GM12878 (cell line): ENCODE measurements at places on chromosomes 4 and X. TPM values are rescaled to one million over a fixed set of nuclear protein-coding genes. Genes with fewer than 3 reads are reported as not detected.

- no peak for DNase-seq
- H3K27me3 ChIP-seq: peaks cover 8% of the 10 kb centered on the region
- no peaks in the 10 kb centered on the region for H3K4me1 ChIP-seq
- H3K27ac ChIP-seq: no peak overlapping the region
- H3K36me3 ChIP-seq: no peaks in the 10 kb centered on the region
- H3K4me3 ChIP-seq: no peak overlapping the region
Measured at GRCh38 chr4:165384186-165384585, 5.4 kb downstream of the CPE start.

The DUX4 gene
- total RNA-seq: not detected in 2 replicates

DNA sequence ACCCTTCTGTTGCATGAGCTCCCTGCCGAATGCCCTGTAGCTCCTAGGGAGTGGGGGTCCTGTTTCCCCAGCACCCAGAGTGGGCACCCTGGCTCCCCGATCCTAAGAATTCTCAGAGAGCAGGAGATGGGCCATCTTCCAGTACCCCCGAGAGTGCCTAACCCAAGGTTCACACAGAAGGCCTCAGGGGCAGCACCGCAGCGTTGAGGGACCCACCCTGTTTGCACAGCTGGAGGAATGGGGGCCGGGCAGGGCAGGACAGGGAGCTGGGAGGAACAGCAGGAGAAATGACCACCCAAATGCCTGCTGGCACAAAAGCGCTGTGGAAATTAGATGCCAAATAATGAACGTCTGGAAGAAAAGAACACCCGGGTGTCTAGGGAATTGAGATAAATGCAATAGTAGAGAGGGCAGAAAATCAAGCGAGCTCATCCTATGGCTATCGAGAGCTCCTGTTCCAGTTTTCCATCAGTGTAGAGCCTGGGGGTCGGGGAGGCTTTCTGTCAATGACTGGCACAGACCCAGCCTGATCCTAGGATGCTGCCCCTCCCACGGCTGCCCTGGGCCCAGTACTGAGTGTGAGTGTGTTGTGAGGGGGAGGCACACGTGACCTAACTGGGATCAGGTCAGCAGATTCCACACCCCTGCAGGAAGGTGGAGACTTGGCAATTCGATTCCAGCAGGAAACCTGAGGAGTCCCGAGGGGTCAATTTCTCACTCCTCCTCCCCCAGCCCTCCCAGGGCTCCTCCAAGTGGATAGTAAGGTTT, 25.7 kb downstream of the SEPTIN6 start:
- 0 out of 2 replicates have a peak, but pooled peaks cover 7% of the 10 kb centered on the region for H3K36me3 ChIP-seq
- peaks cover 25% of the 10 kb centered on the region for H3K4me1 ChIP-seq
- no peak overlapping the region for H3K4me3 ChIP-seq
- no peaks in the 10 kb centered on the region for H3K27me3 ChIP-seq
- no peak for DNase-seq

The LRRC66 gene
- total RNA-seq: 0.11 and 0.13 TPM in 2 replicates

GRCh38 chrX:12954981-12955380, 19.9 kb upstream of the TMSB4X start:
- H3K36me3 ChIP-seq: no peaks in the 10 kb centered on the region
- no peak for DNase-seq
- H3K27me3 ChIP-seq: no peaks in the 10 kb centered on the region

GRCh38 chr4:3871181-3871852, 105.1 kb downstream of the ADRA2C start:
- no peak overlapping the region for H3K27ac ChIP-seq
- H3K4me3 ChIP-seq: no peak overlapping the region
- H3K36me3 ChIP-seq: no peaks in the 10 kb centered on the region
- no peak for DNase-seq

- no peak for DNase-seq
- H3K36me3 ChIP-seq: no peaks in the 10 kb centered on the region
- no peaks in the 10 kb centered on the region for H3K4me1 ChIP-seq
- no peaks in the 10 kb centered on the region for H3K27me3 ChIP-seq
- no peak overlapping the region for H3K4me3 ChIP-seq
Measured at GRCh38 chr4:182560358-182560757, 317.2 kb downstream of the TENM3 start.

- DNase-seq: no peak
- H3K27ac ChIP-seq: no peak overlapping the region
- peaks cover 14% of the 10 kb centered on the region; the same call in 1 of the 2 replicates for H3K36me3 ChIP-seq
- H3K4me1 ChIP-seq: no peaks in the 10 kb centered on the region
- H3K4me3 ChIP-seq: no peak overlapping the region
Measured at GRCh38 chr4:55884093-55884850, 30.8 kb downstream of the EXOC1 start.

GRCh38 chrX:7759830-7760229, 83.1 kb upstream of the VCX start:
- no peaks in the 10 kb centered on the region for H3K4me1 ChIP-seq
- H3K36me3 ChIP-seq: no peaks in the 10 kb centered on the region
- DNase-seq: no peak
- no peaks in the 10 kb centered on the region for H3K27me3 ChIP-seq

The CACNA1F gene
- total RNA-seq: 0.05 TPM in 2 replicates

DNA sequence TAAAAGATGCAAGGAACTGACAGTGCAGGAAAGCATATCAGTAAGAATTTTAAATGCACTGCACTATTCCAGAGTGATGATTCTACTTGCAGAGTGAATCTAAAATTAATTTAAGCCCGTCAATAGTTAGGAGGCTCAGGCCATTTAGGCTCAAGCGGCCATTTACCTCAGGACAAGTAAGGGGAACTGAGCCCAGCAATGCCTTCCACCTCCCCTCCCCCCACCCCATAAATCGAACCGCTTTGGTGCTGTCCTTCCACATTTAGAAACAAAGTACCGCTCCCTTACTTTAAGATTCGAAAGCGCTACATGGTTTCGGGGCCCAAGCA, 665 bp downstream of the RBM41 start:
- H3K4me1 ChIP-seq: no peaks in the 10 kb centered on the region

DNA sequence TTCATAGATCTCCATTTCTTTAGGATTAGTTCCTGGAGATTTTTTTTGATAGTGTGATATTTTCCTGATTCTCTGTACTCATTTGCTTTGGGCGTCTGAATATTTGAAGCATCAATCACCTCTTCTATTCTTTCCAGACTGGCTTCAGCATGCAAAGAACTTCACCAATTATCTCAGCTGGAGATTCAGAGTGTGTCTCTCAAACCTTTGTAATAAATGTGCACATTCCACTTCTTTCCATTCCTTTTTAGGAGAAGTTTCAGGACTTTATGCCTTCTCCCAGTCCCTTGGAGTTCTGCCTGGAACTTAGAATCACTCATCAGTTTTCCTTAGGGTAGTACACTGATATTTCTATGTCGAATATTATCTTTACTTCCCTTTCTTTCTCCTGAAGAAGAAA, 334.8 kb downstream of the TEX13C start:
- no peak overlapping the region for H3K4me3 ChIP-seq
- H3K27ac ChIP-seq: no peak overlapping the region
- DNase-seq: no peak

DNA sequence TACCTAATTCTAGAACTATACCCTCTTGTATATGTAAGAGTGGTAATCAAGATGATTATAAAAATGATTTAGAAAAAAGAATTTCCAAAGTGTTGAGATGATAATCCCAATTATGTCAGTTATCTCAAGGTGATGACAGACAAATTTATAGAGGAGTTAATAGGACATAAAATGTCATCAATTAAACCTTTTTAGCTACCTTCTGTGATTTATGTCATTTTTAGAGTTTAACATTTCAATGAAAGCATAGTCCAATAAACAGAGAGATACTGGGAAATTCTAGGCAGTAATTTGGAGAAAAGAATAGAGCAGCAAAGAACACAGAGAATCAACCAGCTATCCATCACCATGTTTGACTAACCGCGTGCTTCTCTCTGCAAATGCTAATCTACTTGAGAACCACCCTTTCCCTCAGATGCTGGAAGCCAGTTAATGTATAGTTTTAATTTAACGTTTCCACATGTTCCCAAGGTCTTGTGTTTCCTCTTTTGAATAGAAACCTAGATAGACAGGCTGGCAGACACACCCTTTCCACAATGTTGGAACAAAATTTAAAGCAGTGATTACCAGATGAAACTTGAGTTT, 433.1 kb upstream of the FAM241A start:
- no peak overlapping the region for H3K27ac ChIP-seq
- no peak for DNase-seq
- H3K27me3 ChIP-seq: no peaks in the 10 kb centered on the region
- H3K36me3 ChIP-seq: no peaks in the 10 kb centered on the region

The PRSS48 gene
- total RNA-seq: not detected in 2 replicates

- H3K27me3 ChIP-seq: no peaks in the 10 kb centered on the region
- H3K4me3 ChIP-seq: no peak overlapping the region
- H3K4me1 ChIP-seq: no peaks in the 10 kb centered on the region
- H3K27ac ChIP-seq: no peak overlapping the region
- H3K36me3 ChIP-seq: no peaks in the 10 kb centered on the region
Measured at GRCh38 chrX:138763761-138764160, 52.2 kb upstream of the FGF13 start.

GRCh38 chr4:143082701-143083100, 102.0 kb upstream of the USP38 start:
- H3K27ac ChIP-seq: no peak overlapping the region
- no peaks in the 10 kb centered on the region for H3K27me3 ChIP-seq
- no peaks in the 10 kb centered on the region for H3K36me3 ChIP-seq
- DNase-seq: no peak
- H3K4me1 ChIP-seq: no peaks in the 10 kb centered on the region

The ZFP42 gene
- total RNA-seq: 0.13 and 0.16 TPM in 2 replicates

DNA sequence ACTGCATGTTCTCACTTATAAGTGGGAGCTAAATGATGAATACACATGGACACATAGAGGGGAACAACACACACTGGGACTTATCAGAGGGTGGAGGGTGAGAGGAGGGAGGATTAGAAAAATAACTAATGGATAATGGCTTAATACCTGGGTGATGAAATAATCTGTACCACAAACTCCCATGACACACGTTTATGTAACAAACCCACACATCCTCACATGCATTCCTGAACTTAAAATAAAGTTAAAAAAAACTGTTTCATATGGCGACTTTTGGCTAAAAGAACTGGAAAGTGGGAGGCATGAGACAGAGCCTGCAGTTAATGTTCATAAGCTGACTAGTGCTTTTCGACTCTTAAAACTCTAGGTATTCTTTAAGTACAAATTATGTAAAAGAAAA, 98.9 kb upstream of the NPFFR2 start:
- no peaks in the 10 kb centered on the region for H3K27me3 ChIP-seq
- no peaks in the 10 kb centered on the region for H3K4me1 ChIP-seq
- DNase-seq: no peak
- H3K27ac ChIP-seq: no peak overlapping the region

GRCh38 chr4:69025191-69025998, 70.9 kb upstream of the UGT2B7 start:
- no peaks in the 10 kb centered on the region for H3K36me3 ChIP-seq
- no peak overlapping the region for H3K27ac ChIP-seq
- H3K27me3 ChIP-seq: no peaks in the 10 kb centered on the region
- no peak for DNase-seq
- no peaks in the 10 kb centered on the region for H3K4me1 ChIP-seq

DNA sequence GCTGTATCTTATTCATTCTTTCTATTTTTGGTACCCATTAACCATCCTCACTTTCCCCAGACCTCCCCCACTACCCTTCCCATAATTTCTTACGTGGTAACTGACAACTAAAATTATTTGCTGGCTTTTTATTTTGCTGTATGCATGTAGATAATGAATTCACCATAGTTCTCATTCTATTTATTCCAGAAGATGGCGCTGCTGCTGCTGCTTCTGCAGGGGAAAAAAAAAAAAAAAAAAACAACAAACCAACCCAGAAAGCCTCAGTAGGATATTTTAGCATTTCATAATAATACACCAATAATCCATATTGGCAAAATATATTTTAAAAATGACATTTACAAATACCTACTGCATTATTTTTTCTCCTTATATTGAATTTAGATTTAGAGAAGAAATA, 416.6 kb upstream of the MAGEB18 start:
- H3K27ac ChIP-seq: no peak overlapping the region
- no peaks in the 10 kb centered on the region for H3K4me1 ChIP-seq
- H3K36me3 ChIP-seq: no peaks in the 10 kb centered on the region
- no peak overlapping the region for H3K4me3 ChIP-seq

The ITGB1BP2 gene
- total RNA-seq: 2.0 and 2.2 TPM in 2 replicates

DNA sequence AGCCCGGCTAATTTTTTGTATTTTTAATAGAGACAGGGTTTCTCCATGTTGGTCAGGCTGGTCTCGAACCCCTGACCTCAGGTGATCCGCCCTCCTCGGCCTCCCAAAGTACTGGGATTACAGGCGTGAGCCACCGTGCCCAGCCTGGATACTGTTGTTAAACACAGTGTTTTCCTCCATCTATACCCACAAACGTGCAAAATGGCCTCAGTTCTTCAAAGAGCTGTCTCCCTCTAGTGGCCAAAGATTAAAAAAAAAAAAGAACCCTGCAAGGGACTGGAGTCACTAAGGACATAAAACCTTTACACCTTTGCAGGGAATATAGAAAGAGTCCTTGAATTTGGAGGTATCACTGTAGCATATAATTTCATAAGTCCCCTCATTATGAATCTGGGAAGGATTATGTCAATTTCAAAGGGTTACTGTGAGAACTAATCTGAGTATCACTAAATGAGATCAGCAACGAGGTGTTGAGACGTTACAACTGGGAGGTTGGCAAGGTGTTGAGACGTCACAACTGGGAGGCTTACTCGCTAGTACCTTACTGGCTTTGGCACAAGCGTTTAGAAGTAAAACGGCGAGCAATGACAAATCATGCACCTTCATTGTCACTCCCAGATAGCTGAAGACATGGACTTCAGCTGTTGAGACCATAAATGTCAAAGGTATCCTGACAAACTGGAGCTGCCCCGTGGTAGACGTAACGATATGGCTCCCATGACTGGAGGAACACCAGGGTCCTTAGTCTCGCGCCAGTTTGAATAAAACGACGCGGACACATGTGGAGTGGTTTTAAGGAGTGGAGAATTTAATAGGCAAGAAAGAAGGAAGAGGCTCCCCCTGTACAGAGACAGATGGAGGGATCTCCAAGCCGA, 33.4 kb upstream of the ENPP6 start:
- H3K36me3 ChIP-seq: no peaks in the 10 kb centered on the region
- no peaks in the 10 kb centered on the region for H3K4me1 ChIP-seq
- H3K4me3 ChIP-seq: no peak overlapping the region
- H3K27me3 ChIP-seq: no peaks in the 10 kb centered on the region
- no peak for DNase-seq
- H3K27ac ChIP-seq: no peak overlapping the region

The STPG2 gene
- 0.13 TPM in 1 of 2 replicates, not detected in the other for total RNA-seq

The FGFBP1 gene
- not detected in 2 replicates for total RNA-seq

The CENPE gene
- 35.6 and 42.6 TPM in 2 replicates for total RNA-seq

The NAA11 gene
- not detected in 2 replicates for total RNA-seq

DNA sequence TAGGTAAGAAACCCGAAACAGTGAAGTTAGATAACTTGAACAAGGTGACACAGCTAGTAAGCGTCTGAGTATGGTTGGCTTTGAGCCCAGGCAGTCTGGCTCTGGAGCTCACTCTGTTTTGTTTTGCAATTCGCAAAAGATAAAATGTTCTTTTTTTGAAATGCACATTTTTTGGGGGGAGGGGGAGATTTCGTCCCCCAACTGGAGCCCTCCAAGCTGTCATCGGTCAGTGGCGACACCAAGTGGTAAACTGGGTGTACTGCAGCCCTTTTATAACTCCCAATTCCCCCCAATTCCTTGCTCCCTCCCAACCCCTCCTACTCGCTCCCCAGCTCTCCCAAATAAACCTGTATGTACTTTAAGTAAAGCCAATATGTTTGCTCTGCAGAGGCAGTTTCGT, 2.8 kb upstream of the CLCN5 start:
- no peak overlapping the region for H3K27ac ChIP-seq
- H3K36me3 ChIP-seq: no peaks in the 10 kb centered on the region
- no peaks in the 10 kb centered on the region for H3K27me3 ChIP-seq
- H3K4me1 ChIP-seq: no peaks in the 10 kb centered on the region
- DNase-seq: no peak
